Activated T-helper 1 cell treated with anti-CD3 and anti-CD28 coated beads, Interleukin-2, amount 50 U/mL, for 16 hours (primary cell): ENCODE measurements at places on chromosomes 3 and 15.
A peak's percentile ranks its signal among the peaks of the same experiment; 100 is the strongest.

DNA sequence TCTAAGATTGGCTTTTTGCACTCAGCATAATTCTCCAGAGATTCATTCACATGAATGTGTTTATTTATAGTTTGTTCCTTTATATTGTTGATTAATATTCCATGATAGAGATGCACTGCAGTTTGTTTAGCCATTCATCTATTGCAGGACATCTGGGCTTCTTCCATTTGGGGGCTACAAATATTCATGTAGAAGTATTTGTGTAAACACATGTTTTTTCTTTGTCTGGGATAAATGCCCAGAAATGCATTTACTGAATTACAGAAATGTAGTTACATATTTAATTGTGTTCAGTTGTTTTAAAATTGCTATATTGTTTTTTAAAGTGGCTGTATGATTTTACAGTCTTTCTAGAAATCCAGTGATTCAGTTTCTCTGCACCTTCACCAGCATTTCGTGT lies 635.0 kb downstream of the ZIC1 start:
- DNase-seq, result no peak

GRCh38 chr3:135581806-135582205 lies 383.7 kb upstream of the PPP2R3A start:
- DNase-seq, result no peak

DNA sequence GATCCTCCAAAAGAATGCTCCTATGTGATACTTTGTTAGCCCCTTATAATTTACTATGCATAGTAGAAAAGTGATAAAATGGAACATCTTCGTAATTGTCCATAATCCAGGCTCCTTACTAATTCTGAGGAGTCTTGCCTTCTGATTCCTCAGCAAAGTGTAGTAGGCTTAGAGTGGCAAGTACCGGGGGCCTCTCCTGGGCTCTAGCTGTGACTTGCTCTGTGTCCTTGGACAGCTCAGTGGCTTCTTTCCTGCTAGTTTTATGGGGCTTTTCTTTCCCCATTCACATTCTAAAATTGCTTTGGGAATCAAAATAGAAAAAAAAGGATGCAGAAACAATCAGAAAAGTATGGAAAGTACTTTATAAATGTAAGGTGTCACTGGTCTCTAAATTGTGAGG lies 211.0 kb downstream of the RORA start:
- DNase-seq, result no peak

DNA sequence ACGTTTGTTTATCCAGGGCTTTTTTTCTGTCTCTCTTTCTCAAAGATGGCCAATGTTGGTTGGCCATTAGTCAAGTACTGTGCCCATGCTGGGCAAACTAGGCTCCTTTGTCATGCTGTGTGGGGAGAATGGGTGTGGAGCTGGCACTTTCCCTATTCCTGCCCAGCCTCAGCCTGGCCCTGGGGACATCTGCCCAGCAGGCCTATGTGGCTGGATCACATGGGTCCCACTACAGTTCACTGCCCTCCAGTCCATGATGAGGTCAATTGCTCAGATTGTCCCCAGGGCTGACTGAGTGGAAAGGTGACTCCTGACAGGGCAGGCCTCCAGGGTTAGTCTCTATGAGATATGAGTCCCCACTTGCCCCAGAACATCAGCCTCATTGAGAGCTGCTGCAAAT lies 54.4 kb upstream of the HERC1 start:
- DNase-seq, result no peak

GRCh38 chr3:71111784-71112440 lies 471.6 kb downstream of the FOXP1 start:
- DNase-seq, result no peak

DNA sequence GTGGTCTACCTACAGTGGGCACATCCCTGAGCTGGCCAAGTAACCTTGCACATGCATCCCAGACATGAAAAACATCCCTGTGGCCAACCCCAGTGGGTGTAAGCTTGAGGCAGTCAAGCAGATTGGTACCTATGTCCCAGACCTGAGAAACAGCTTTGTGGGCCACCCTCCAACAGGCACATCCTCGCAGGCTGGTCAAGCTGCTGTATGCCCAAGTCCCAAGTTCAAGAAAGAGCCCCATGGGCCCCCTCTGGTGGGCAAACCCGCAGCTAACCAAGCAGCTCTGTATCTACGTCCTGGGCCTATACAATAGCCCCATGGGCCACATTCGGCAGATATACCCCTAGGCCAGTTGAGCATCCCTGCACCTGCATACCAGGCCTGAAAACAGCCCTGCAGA lies 186.3 kb upstream of the GPR149 start:
- DNase-seq, result no peak

DNA sequence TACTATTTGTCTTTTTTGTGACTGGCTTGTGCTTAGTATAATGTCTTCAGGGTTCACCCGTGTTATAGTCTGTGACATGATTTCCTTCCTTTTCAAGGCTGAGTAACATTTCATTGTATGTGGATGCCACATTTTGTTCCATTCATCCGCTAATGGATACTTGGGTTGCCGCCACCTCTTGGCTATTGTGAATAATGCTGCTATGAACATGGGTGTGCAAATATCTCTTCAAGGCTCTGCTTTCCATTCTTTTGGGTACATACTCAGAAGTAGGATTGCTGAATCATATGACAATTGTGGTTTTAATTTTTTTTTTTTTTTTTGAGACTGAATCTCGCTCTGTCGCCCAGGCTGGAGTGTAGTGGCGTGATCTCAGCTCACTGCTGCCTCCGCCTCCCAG lies 15.4 kb downstream of the CRTC3 start:
- no peak for DNase-seq

- DNase-seq, result no peak
Measured at GRCh38 chr3:40691452-40691861, 166.7 kb downstream of the ZNF621 start.

- DNase-seq, result peak; percentile 98
Measured at GRCh38 chr15:82540055-82540983, at the start of gene RPS17. RPS17 (minus strand) TSS chr15:82540457; CDS start chr15:82540428, 29 bp downstream.

GRCh38 chr15:31396881-31397560 lies 70.4 kb downstream of the KLF13 start:
- no peak for DNase-seq

- no peak for DNase-seq
Measured at GRCh38 chr3:116020495-116020894, 397.2 kb downstream of the GAP43 start.

- no peak for DNase-seq
Measured at GRCh38 chr3:147380387-147380951, 25.9 kb downstream of the ZIC4 start.

GRCh38 chr3:132022914-132023313 lies 11.9 kb downstream of the CPNE4 start:
- DNase-seq, result no peak

DNA sequence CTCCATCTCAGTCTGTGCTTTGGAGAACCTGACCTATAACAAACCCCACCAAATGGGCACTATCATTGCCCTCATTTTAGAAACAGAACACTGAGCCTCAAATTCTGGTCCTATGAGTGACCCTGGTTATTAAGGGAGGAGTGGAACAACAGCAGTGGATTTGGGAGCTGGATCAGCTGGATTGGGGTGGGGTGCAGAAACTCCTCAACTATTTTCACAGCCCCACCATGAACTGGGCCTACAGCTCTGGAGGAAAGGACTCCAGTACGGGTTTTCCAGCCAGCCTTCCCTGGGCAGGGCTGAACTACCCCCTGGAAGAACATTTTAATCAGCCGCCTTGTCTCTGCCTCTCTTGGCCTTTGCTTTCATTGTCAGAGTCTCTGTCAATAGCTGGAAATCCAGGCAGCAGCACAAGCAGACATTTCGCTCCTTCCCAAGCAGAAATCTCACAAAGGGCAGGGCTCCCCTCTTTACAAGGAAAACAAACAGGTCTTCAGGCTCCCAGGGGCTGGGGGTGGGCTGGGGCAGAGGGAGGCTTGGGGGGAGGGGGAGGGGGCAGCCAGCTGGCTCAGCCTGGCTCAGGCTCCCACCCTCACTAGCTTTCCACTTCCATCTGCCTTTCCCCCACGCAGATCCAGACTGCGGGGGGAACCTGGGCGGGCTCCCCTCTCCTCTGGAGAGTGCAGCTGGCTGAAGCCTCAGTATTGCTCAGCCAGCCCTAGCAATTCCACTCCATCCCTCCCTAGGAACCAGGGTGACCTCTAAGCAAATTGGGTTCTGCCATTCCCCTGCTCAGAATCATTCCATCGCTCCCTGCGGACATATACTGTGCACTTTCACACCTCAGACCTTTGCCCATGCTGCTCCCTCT lies 13.7 kb upstream of the TLE3 start:
- DNase-seq, result no peak

DNA sequence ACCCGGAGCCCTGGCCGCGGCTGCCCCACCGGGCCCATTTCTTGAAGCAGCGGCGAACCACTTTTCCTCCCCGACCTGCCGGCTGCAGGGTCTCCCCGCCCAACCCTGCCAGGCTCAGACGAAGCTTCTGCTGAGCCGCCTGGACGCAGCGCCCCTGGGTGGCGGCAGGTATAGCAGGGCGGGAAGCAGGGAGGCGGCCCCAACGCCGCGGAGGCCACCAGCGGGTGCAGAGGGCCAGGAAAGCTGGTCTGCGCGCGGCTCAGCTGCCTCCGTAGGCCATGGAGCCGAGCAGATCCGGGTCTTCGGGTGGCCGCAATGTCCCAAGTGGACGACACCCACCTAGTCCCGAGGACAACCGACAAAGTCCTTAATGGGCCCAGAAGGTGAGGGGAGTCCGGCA lies 21.9 kb upstream of the SRPRB start:
- no peak for DNase-seq

GRCh38 chr15:48090115-48090514 lies 30.7 kb upstream of the SLC24A5 start:
- DNase-seq, result no peak

GRCh38 chr15:27668471-27669220 lies 430.5 kb downstream of the OCA2 start:
- DNase-seq, result no peak

DNA sequence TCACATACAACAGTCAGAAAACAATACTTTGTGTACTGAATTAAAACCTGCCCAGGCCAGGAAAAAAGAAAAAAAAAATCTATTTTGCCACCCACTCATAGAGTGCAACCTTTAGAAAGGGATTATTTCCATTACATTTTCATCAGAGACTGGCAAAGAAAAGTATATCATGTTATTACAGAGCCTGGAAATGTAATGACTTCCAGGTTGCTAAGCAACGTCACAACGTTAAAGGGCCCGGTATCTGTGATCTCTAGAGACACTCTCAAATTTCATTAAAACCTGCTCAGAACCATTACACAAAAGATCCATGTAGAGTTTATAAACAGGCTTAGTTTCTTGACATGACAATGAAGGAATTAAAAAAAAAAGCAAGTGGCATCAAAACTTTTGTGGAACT lies 170.5 kb downstream of the CTNNB1 start:
- no peak for DNase-seq

DNA sequence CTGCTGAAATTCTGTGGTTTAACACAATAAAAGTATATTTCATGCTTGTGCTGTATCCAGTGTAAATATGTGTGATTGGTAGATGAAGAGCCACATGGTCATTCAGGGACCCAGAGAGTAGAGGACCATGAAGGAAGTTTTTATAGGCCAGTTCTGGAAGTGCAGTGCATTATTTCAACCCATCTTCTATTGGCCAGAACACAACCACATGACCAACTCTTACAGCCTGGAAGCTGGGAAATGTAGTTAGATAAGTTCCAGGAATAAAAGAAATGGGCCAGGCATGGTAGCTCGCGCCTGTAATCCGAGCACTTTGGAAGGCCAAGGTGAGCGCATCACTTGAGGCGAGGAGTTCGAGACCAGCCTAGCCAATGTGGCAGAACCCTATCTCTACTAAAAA lies 21.4 kb upstream of the PRTG start:
- DNase-seq, result no peak

GRCh38 chr3:13152826-13153710 lies 79.8 kb upstream of the IQSEC1 start:
- no peak for DNase-seq

GRCh38 chr15:44327578-44327977 lies 39.1 kb downstream of the GOLM2 start:
- no peak for DNase-seq

DNA sequence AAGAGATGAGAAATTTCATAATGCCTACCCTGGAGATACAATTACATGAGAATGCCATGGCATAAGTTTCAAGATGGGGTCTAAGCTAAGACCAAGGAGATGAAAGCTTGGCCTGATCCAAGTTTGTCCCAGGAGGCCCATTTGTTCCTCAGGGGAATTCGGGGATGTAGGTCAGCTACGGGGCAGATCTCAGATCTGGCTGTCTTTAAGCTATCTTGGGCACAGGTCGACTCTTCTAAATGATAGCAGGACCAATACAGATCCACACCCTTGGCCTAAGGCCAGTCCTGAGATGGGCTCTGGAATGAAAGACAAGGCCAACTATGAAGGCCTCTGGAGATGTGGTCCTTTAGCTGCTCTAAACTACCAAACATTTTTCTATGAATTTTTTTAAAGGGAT lies 16.6 kb downstream of the ABI3BP start:
- DNase-seq, result no peak

GRCh38 chr3:9008550-9009255 lies 45.4 kb upstream of the RAD18 start:
- DNase-seq, result no peak
